ENCODE measurements at places on chromosomes 5 and 9.
A peak's percentile ranks its signal among the peaks of the same experiment; 100 is the strongest.

- DNase-seq: no peak
These were observed 133.2 kb downstream of the ENTREP1 start for GRCh38 chr9:69458176-69458575.

GRCh38 chr9:91428436-91428835 lies 4.8 kb upstream of the NFIL3 start:
- no peak for DNase-seq

- DNase-seq: no peak
These were observed 19.0 kb downstream of the NEURL1B start for GRCh38 chr5:172659909-172660628.

DNA sequence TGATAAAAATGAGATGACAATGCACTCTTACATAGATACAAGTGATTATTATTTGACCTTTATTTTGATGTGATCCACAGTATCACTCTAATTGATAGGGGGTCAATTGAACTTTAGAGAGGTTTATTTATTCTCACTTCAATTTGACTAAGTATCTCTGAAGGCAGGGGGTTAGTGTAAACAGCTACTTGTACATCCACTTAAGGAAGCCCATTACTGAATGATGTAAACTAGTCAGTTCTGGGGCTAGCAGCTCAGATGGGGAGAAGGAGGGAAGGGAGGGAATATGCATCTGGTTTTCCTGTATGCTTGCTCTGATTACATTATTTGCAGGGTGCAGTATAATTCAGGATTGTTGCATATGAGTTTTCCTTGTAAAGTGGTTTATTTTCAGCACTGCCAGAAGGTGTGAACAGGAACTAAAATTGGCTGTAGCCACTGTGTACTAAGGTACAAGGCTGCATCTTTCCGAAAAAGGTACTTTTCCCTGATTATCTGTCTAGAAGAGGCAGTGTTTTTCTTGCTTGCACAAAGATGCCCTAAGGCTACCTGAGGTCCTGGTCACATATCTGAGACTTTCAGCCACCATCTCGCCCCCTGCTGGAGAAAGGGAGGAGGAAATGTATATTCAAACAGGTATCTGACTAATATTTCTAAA lies 51.2 kb downstream of the MRPS27 start:
- peak; percentile 23 for DNase-seq

DNA sequence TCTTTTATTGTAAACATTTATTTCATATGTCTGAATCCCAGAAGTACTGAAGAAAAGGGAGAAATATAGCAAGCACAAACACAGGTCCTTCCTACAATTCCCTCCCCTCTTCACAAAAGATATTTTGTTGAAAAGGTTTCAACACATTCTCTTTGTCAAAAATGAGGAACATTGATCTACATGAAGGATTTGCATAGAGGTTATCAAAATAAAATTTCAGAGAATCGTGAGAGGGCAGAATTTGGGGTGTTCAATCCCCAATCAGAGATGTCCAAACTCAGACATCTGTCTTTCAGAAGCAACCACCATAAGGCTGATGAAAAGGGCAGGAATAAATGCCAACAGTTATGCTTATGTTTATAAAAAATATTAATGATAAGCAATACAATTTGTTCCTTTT lies 69.2 kb downstream of the MARCHF3 start:
- no peak for DNase-seq

DNA sequence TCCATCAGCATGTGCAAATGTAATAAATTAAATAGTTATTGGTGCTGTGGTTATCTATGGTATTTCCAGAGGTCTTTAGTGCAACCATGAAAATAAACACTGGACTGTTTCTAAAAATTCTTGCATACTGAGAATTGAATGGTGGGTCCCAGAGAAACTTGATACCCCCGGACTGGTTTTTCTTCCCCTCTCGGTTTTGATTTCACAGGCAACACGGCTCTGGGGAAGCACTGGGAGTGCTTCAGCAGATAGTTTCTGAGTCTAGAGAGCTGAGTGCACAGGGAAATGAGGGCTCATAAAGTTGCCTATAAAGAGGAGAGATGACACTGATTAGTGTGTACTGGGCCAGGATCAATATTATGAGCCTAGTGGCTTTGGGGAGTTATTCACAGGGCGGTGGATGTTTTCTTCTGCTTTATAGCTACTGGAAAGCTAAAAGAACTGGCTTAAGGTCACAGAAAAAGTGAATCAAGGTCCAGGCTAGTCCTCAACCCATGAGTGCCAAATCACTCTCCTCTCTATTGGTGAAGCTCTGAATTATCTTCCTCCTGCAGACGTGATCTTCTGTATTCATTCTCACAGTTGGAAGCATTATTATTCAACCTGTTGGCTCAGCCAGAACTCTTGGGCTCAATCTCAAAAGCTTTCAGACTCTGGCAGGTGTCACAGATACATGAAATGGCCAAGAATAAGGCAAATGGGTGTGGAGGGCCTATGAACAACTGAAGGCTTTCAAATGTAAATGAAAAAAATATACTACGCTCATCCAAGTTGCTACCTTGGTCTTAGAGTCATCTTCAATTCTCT lies 170.2 kb upstream of the HMHB1 start:
- DNase-seq: no peak

DNA sequence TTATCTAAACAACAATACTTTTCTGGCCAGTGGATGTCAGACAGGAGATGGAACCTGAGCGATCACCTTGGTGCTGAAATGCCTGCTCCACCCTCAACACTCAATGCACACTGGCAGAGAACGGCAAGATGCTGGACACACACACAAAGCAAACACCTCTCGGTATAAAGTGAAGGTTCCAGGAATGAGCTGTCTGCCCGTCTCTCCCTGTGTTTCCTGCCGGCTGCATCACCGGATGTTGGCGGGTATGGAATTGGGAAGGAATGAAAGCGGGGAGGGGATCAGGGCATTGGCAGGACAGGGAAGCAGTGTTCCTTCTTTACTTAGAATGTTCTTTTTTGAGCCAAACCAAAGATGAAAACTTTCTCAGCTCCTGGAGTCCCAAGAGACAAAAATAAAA lies 59.2 kb downstream of the MED10 start:
- no peak for DNase-seq

DNA sequence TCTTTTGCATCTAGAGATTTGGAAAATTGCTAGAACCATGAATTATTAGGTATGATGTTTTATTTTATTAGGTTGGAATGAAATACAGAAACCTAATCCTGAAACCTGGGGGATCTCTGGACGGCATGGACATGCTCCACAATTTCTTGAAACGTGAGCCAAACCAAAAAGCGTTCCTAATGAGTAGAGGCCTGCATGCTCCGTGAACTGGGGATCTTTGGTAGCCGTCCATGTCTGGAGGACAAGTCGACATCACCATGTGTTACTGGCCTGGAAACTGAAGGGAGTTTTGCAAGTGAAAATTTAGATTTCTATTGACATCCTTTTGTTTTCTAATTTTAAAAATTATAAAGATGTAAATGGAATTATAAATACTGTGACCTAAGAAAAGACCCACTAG lies 100.7 kb downstream of the NLN start:
- DNase-seq: no peak

- DNase-seq: no peak
These were observed 1.5 kb downstream of the ARPC5L start for GRCh38 chr9:124863371-124863871.

DNA sequence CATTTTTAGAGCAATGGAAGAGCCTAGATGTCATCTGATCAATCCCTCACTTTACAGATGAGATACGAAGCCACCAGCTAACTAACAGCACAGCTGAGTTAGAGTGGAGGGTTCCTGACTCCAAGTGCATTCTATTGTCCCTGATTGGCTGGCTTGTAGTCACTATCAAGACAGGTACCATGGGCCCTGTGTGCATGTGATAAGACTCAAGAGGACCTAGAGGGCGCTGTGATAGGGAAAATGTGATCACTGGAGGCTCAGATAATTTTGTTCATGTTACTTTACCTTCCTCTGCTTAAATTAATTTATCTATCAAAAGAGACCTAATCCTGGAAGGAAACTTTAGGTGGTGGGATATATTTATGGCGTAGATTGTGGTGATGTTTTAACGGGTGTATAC lies 19.5 kb upstream of the SNAPC3 start:
- DNase-seq: no peak

- no peak for DNase-seq
These were observed 34.4 kb downstream of the COL23A1 start for GRCh38 chr5:178555771-178556211.

GRCh38 chr9:93265301-93265971 lies 81.5 kb downstream of the WNK2 start:
- no peak for DNase-seq

- no peak for DNase-seq
These were observed 354.6 kb downstream of the BNC2 start for GRCh38 chr9:16515879-16516301.

- DNase-seq: no peak
These were observed 140.8 kb downstream of the CAMK4 start for GRCh38 chr5:111364992-111365391.

DNA sequence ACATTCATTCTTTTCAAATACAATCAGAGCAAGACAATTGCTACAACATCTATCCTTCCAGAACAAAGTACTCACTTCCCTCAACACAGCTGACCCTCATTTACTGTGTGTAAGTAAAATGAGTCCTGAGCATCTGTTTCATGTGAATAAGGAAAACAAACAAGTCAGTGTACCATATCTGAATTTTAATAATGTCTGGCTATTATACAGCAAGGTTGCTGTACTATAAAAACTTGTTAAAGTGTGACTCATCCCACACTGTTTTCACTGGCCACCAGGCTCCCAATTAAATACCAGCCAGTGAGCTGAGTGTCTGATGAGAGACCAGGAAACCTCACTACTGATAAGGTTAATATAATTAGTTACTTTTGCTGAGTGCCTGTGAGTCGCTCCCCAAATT lies 339.8 kb downstream of the AGTPBP1 start:
- DNase-seq: no peak

- no peak for DNase-seq
These were observed 76.3 kb upstream of the PCSK1 start for GRCh38 chr5:96509316-96509715.

DNA sequence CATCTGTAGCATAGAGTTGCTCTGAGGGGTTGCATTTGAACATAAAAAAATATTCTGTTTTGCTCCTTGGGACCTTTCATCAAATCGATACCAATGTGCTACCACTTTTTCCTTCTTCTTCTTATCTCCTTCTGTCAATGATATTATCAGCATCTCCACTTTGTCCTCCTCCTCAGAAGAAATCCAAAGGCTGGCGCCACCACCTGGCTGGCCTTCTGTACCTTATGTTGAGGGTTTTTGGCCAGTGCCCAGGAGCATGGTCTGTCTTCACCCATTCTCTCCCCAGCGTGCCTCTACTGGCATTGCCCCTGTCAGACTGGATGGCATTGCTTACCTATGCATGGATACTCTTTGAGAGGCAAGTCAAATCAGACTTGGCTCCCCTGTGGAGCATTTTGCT lies 167.2 kb downstream of the CFAP90 start:
- no peak for DNase-seq

DNA sequence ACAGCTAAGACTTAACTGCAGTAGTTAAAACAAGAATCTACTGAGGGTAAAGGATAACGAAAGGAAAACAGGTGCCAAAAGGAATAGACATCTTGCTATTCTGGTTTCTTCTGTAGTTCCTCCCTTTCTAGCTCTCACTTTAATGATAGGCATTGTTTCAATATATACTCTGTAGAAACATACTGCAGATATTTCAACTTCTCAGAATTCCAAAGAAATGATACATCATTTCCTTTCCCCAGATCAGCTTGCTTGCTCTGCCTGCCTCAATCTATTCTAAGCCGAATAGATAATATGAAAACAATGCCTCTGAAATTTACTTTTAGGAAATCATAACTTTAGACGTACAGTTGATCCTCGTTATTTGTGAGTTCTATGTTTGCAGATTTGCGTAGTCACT lies 46.3 kb downstream of the ACO1 start:
- DNase-seq: no peak

DNA sequence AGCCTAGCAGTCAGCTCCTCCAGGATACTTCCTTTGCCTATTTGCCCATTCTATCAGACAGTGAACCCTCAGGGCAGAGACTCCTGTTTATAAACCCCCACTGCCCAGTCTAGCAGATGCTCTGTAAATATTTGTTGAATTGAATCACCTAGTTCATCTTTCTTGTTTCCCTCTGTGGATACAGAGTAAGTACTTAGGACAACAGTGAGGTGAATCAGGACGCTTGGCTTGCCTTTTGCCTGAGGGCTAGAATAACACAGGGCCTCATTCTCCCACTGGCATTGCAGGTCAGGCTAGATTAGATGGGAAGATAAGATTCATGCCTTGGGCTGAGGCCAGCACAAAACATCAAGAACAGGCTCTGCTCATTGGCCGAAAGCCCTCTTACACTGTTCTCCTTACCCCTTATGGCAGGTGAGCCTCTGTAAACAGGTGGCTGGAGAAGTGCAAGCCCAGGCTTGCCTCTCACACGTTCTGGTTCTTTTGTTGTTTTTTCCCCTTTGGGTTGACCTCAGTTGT lies 22.2 kb downstream of the TNFSF8 start:
- no peak for DNase-seq

DNA sequence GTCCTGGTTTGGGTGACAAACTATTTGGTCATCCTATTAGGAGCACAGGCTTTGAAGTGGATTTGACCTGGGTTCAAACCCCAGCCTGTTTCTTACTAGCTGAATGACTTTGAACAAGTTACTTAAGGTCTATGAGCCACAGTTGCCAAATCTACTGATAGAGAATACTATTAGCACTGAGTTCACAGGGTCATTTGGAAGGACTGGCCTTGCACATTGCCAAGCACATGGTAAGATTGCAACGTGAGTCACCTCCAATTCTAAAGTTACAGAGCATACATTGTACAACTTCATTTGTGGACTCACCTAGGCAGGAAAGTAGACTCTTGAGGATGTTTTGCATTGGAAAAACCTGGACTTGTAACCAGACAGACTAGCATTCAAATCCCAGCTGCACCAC lies 38.9 kb downstream of the MFAP3 start:
- no peak for DNase-seq

GRCh38 chr9:114481789-114482188 lies 23.5 kb downstream of the WHRN start:
- no peak for DNase-seq

DNA sequence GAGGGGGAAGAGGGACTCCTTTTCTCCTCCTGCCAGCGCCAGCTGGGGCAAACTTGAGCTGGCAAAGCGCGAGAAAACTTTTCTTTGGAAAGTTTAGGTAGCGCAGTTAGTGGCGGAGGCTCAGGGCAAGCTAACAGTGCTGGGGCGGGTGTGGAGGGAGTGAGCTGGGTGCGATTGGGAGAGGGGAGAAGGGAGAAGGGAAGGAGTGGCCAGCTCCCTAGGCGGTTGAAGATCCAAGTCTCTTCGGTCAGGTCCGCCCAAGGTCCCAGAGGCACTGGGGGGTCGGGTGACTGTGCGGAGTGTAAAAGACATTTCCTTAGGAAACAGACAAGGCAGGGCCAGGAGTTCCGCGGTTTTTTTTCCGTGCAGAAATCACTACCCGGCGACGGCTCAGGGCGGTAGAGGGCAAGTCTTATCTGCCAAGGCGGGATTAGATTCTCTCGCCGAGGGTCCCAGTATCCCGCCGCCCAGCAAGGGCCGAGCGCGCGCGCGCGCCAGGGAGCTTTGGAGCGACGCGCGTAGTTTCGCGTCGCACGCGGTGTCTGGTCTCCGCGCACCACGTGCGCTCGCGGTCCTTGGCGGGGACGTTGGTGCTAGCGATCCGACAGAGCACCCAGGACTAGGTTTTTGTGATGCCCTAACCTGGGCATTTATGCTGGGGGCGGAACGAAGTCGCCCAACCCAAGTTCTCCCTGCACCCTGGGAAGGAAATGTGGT lies 33.6 kb upstream of the NFIB start:
- no peak for DNase-seq

- DNase-seq: no peak
These were observed 33.3 kb downstream of the PIP5K1B start for GRCh38 chr9:68738358-68738757.
